ENCODE measurements at places on chromosomes 16 and 17. TPM values are rescaled to one million over a fixed set of nuclear protein-coding genes. Genes with fewer than 3 reads are reported as not detected.

NOXO1 gene
- total RNA-seq, result 10.0 TPM

DNA sequence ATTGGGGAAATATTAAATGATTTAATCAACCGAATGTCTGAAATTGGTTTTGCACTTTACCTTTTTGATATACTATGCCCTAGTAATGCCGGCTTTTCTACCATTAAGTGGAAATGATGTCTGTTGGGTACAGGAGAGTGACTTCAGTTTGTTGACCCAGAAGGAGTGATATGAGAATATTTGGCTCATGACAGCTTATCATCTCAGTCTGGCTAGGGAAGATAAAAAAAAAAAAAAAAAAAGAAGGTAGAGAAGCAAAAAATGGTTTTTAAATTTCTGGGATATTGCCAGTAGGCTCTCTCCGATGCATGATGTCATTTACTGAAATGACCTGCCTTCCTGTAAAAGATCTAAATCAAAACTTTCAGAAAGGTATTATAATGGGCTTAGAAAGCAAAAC lies 69.0 kb downstream of the CNTNAP4 start:
- no peak for DNase-seq

DHRS11 gene
- total RNA-seq, result 21.5 TPM

GRCh38 chr17:5234645-5235576 lies at the start of gene SCIMP:
Gene SCIMP (minus strand): TSS chr17:5234860. CDS start chr17:5234755, 105 bp downstream.
- no peak for DNase-seq

DNA sequence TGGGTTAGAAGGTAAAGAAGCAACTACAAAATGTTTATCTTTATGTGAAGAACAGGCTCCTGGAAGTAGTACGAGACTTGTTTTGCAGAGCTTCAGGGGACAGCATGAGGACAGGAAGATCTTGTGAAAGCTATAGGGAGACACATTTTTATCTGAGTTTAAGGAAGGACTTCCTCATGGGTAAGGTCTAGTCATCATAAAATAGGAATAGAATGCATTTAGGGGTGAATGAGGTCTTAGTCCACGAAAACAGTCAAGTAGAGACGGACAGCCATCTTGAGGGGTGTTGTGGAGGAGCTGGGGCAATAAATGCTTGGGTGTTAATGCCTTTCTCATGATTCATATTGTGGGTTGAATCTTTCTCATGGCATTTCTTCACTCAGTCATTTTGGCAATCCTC lies 24.3 kb downstream of the KCNJ16 start:
- no peak for DNase-seq

DNA sequence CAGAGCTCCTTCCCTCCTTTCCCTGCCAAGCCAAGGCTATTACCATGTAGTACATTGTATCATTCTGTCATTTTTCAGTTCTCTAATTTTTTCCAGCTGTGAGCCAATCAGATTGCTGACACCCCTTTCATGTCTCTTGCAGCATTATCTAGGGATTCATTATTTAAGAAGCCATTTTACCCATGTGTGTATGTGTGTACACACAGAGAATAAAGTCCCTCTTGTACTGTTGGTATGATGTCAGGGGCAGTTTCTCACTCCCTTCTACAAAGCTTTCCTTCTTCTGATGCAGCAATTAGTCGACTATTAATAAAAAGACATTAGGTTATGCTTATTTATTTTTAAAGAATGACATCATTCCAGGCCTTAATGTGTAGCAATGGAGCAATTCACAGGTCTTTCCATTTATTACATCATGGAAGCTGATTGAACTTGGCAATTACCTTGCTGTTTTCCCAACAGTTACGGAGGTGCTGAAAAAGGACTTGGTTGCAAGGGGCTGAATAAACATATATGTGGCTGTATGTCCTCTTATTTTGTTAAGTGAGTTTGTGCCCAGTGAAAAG lies 159.4 kb upstream of the HS3ST3A1 start:
- no peak for DNase-seq

GRCh38 chr17:77796176-77796860 lies 162.2 kb upstream of the TNRC6C start:
- DNase-seq, result no peak

RETREG3 gene
- 38.5 TPM for total RNA-seq

- DNase-seq, result no peak
These were observed 56.2 kb upstream of the TEKT3 start for GRCh38 chr17:15397620-15398019.

- no peak for DNase-seq
These were observed 1.4 kb downstream of the LIG3 start for GRCh38 chr17:34981538-34982241.

GRCh38 chr17:83191388-83192160 lies 112.2 kb downstream of the METRNL start:
- DNase-seq, result no peak

SEPTIN1 gene
- 3.4 TPM for total RNA-seq

- DNase-seq, result no peak
These were observed 7.3 kb downstream of the FMNL1 start for GRCh38 chr17:45228763-45229539.

DNA sequence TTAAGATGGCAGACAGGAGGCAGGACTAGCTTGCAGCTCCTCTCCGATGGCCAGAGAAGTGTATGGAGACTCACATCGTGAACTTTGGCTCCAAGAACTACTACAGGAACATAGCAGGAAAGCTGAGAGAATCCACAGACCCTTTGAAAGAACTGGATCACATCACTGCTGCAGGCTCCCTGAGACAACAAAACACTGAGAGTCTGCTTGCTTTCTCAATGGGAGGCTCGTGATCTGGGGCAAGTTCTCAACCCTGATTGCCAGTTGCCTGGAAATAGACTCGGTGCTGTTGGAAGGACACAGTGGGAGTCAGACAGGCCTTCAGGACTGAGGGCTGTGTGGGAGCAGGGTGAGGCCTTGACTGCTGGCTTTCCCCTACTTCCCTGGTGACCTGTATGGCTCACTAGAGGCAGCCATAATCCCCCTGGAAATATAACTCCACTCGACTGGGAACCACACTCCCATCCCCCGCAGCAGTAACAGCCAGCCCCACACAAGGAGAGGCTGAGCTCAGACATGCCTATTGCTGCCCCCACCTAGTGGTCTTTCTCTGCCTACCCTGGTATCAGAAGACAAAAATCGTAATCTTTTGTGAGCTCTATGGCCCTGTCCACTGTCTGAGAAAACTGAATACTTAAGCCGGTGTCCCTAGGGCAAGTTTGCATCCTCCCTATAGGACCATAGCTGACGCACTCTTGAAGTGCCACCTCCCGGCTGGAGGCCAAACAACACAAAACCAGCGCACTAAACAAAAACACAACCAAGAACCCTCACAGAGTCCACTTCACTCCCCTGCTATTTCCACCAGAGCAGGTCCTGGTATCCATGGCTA lies 238.4 kb downstream of the CEP112 start:
- DNase-seq, result no peak

GRCh38 chr17:9985646-9986045 lies 80.6 kb upstream of the RCVRN start:
- no peak for DNase-seq

GRCh38 chr17:44115585-44116415 lies 7.6 kb downstream of the HDAC5 start:
- DNase-seq, result no peak

- no peak for DNase-seq
These were observed 65.5 kb downstream of the IRX5 start for GRCh38 chr16:54996186-54996585.

CIAO2B gene
- total RNA-seq, result 113 TPM

- DNase-seq, result no peak
These were observed 3.1 kb downstream of the PSMC3IP start for GRCh38 chr17:42574463-42574862.

DNA sequence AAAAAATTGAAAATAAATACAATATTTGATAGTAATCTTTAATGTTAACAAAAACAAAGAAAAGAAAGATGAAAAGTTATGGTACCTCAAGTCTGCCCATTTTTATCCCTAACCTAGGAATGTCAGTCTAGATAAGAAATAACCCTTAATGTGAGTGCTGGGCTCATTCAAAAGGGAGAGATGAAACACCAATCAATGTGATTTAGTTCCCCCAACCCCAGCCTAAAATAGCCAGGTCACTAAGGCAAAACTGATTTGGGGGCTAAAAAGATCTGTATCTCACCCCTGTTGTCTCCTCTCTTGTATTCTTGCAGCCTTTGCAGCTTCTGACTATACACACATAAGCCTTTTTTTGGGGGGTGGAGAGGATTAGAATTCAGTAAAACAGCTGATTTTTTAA lies 3.2 kb upstream of the IGF2BP1 start:
- DNase-seq, result no peak

DNA sequence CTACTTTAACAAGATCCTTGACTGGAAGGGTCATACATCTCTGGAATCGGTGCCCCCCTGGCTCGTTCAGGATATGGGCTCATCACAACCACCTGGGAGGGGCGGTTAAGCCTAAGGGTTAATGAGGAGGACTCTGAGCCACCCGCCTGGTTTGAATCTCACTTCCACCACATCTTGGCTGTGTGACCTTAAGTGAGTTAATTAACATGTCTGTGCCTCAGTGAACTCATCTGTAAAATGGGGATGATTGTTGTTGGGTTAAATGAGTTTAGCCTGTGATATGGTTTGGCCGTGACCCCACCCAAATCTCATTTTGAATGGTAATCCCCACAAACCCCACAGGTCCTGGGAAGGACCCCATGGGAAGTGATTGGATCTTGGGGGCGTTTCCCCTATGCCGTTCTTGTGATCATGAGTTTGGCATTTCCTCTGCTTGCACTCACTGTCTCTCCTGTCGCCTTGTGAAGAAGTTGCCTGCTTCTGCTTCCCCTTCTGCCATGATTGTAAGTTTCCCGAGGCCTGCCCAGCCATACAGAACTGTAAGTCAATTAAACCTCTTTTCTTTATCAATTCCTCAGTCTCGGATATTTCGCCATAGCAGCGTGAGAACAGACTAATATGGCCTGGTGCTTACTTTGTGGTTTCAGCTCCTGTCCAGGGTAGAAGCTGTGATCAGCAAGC lies 214.0 kb upstream of the CIBAR2 start:
- DNase-seq, result no peak

DNA sequence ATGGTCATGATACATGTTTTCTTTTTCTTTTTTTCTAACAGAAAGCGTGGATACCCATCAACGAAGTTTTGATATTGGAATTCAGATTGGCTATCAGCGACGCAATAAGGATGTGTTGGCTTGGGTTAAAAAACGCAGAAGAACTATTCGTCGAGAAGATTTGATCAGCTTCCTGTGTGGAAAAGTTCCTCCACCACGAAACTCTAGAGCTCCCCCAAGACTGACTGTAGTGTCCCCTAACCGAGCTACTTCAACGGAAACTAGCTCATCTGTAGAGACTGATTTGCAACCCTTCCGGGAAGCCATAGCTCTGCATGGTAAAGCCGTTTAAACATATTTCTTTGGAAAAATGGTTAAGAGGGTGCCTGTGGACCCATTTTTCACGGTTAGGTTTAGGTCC lies 11.5 kb downstream of the HAPSTR1 start:
- no peak for DNase-seq

ZNF23 gene
- total RNA-seq, result 11.1 TPM

- DNase-seq, result no peak
These were observed 64.9 kb downstream of the TEX14 start for GRCh38 chr17:58626905-58627304.

- no peak for DNase-seq
These were observed 19.1 kb downstream of the RGS9 start for GRCh38 chr17:65156185-65156834.

DNA sequence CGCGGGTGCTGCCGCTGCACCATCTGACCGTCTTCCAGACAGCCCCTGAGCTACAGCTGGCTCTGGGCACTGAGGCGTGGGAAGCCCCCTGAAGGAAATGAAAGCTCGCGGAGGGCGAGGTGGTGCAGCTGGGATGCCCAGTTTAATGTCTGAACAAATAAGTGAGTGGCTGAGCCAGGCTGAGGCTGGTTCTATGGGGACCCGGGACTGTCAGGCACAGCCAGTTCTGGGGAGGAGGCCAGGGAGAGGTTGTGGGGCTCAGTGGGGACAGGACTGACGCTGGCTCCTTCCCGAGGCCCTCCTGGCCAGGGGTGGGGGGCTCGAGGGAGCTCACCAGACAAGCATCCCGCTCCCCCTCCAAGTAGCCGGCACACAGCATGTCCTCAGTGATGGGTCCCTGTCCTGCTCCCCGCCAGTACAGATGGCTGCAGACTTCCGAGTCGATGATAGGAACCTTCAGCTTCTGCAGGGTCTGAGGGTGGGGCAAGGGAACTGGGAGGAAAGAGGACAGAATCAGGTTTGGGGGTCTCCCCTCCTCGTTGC lies 4.4 kb downstream of the PRSS22 start:
- DNase-seq, result no peak

DNA sequence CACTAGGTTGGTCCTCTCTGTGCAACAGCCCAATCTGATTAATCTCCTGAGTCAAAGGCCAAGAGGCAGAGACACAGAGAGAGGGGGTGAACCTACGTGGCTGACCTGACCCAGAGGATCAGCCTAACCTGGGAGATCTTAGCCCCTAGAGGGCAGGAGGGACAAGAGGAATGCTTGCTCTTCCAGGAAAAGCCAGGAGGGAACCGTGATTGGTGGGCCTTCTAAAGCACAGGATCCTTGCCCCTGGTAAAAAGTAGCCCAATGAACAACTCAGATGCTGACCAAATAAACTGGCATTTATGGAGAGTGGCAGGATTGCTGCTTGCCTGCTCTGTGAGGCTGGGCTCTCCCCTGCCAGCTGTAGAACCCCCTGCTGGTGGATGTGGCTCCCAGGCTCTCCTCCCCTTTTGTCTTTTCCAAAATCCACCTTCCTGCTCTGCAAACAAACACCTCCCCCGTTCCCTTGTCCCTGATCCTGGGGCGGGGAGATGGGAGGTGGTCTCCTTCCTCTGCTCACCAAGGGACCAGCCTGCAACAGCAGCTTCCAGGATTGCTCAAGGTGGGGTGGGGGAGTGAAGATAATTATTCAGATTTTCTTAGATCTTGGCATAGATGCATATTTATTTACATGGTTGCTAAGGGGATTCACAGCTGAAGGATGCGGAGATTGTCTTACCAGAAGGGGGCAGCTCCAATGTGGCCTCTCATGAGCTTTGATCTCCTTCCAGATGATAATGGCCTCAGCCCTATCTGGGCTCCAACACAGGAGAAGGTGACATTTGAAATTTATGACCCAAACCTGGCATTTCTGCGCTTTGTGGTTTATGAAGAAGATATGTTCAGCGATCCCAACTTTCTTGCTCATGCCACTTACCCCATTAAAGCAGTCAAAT lies 71.9 kb downstream of the SDR42E1 start:
- DNase-seq, result no peak

TMEM235 gene
- total RNA-seq, result not detected

Data from HCT116 (cell line).